ENCODE measurements at places on chromosomes 12 and 14.

DNA sequence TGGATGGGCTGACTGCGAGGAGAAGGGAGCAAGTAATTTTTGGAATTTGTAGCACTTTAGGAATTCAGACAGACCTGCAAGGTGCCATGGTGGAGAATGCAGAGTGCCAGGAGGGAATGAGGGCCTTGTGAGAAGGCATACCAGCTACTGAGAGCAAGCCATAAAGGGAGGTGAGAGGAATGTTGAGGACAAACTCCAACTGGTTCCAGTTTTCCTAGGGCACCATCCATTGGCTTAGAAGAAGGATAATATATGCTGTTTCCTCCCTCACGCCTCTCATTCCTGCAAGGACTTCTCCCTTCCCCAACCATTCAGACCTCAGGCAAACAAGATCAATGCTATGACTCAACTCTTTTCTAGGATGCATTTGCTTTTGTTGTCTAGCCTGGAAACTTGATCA is 11.2 kb upstream of the DAAM1 start:
- DNase-seq: no peak

DNA sequence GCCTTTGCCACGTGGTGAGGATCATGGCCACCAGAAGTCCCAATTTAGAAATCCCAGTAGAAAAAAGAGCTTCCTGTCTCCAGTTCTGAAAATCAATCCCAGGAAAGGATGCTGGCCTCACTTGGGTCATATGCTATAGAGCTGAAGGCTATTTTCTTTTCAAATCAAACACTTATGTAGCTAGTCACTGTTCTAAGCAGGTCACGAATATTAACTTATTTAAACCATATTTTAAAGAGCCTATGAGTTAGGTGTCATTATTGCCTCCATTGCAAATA is 97.5 kb downstream of the VCPKMT start:
- no peak for DNase-seq

DNA sequence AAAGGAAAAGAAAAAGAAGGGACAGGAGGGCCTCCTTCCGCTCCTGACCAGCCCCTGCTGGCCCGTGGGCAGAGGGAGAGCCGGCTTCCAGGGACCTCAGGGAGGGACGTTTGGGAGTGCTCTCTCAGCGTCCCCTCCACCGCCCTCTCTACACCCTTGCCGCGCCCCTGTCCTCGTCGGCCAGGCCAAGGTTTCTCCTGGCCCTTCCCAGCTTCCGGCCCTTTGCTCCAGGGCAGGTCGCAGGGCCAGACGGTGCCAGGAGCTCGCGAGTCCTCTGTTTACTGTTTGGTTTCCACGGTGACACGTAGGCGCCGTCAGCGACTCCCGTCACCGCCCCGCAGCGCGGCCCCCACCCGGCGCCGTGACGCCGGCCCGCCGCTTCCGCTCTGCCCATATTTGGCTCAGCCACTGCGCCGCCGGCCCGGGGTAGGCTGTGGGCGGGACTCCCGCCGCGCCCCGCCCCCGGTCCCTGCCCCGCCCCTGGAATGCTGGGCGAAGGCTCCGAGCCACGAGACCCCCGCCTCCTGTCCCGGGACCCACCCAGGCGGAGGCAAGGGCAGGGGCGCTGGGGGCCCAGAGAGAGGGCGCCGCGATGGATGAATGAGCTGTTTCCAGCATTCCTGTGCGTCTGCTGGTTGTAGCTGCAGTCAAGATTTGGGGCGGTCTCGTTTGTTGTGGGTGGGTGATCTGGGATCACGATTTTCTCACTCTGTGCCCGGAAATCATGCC is 15.5 kb downstream of the FOS start:
- DNase-seq: peak; percentile 92

DNA sequence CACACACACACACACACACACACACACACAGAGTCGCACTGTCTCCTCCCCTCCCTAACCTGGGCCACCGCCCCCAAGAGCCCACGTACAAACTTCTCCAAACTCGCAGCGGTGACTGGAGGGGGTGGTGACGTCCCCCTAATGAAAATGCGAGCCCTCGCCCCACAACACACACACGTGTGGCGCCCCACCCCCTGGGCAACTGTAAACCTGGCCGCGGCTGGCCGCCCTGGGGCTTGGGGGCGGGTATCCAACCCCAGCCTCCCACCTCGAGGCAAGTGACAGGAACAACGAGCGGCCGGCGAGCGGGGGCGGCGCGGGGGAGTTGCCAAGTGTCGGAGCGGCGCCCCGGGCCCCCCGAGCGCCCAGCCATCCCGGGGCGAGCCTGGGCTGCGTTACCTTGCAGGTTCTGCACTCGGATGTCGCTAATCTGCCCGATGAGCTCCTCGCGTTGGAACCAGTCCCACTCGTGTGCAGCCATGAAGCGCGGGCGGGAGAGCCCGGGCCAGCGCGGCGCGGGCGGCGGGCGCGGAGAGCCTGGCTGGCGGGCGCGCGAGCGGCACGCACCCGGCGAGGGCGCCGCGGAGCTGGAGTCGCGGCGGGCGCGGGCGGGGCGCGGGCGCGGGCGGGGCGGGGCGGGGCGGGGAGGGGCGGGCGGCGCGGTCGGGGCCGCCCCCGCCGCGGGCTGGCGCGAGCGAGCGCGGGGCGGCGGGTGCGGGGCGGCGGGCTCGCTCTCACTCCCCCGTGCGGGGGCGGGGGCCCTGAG is at the start of gene CLMN:
Gene CLMN (minus strand): TSS at position 597 of the 766 bp plus-strand sequence. CDS start 116 bp downstream, at position 481.
- peak; percentile 72 for DNase-seq

DNA sequence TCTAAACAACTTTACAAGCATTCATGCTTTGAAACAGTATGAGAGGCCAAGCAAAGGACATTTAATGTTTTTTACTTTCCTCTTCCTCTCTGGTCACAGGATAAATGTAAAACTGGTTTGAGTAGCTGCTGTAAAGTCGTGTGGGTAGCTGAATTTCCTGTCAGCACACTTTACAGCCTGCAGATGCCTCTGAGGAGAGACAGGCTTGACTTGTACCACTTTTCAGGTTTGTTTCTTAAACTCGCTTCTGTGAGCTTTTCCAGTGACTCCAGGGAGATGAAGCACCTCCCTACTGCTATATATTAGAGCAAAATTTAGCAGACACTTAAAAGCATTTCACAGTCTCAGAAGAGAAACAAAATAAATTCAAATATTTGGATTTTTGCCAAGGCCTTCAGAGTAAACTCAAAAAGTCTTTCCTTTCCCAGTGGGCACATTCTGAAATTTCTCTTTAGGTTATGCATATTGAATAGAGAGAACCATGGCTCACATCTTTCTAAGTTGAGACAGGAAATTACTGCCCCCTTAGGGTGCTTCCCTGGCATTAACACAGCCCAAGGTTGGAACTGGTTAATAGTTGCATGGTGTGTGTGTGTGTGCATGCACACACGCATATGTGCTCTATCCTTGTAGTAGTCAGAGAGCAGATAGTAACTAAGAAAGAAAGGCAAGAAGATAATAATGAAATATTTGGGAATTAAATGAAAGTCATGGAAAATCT is 557.3 kb upstream of the MIS18BP1 start:
- DNase-seq: no peak

GRCh38 chr14:87049950-87050349 is 943.0 kb downstream of the GALC start:
- no peak for DNase-seq

GRCh38 chr14:91866061-91866460 is 1.3 kb downstream of the TC2N start:
- DNase-seq: no peak

DNA sequence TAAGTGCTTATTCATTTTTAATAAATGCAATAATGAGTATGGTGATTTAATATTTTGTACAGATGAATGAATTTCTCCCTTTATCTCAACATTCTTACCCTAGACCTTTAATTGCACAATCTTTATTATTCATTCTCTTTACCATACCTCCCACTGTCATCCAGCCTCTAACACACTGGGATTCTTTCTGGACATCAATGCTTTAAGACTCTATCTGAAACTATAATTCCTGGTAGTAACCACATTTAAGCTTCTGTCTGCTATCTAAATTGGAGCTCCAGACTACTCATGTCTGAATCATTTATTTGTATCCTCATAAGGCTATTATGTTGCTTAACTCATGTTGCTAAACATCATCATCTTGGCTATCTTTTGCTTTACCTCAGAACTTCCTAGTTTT is 270.2 kb downstream of the ALG10B start:
- no peak for DNase-seq

- DNase-seq: no peak
Measured at GRCh38 chr12:18153826-18154225, 63.8 kb upstream of the RERGL start.

DNA sequence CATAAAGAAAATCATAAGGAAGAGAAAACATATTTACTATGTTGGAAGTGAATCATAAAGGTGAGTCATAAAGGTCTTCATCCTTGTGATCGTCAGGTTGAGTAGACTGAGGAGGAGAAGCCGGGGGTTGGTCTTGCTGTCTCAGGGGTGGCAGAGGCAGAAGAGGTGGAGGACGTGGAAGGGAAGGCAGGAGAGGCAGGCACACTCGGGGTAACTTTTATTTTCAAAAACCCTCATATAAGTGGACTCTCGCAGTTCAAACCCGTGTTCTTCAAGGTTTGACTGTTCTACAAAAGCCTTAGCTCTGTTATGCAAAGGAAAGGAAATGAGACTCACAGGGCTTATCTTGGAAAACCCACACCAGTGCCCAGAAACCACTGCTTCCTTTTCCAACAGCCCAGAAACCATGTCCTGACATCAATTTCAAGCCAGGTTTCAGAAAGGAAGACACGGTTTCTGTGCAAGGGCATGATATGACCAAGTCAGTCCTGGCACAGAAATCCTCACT is 14.0 kb downstream of the SMCO2 start:
- no peak for DNase-seq

- no peak for DNase-seq
Measured at GRCh38 chr12:102730996-102731395, 186.0 kb downstream of the PAH start.

GRCh38 chr12:44510510-44510909 is 365.6 kb downstream of the NELL2 start:
- DNase-seq: no peak

- DNase-seq: no peak
Measured at GRCh38 chr12:121894633-121895032, 6.0 kb downstream of the PSMD9 start.

GRCh38 chr12:51895378-51896135 is 7.7 kb downstream of the ANKRD33 start:
- DNase-seq: no peak

- no peak for DNase-seq
Measured at GRCh38 chr14:53880761-53881160, 75.9 kb downstream of the BMP4 start.

DNA sequence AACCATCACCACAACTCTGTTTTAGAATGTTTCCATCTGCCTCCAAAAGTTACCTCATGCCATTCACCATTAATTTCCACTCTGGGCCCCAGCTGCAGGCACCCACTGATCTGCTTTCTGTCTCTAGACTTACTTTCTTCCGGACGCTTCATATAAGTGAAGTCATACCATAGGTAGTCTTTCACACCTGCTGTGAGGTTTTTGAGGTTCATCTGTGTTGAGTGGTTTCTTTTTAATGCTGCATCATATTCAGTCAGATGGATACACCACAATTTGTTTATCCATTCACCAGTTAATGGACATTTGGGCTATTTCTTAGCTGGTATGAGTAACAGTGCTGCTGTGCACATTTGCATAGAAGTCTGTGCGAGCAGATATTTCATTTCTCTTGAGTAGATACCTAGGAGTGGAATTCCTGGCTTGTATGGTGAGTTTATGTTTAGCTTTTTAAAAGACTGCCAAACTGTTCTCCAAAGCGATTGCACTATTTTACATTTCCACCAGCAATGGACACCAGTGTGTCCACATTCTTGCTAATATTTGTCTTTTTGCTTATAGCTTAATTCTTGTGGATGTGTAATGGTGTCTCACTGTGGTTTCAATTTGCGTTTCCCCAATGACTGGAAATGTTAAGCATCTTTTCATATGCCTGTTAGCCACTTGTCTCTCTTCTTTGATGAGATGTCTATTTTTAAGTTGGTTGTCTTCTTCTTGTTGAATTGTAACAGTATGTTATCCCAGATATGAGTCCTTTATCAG is 48.3 kb downstream of the ZFYVE21 start:
- peak; percentile 49 for DNase-seq

All from GM06990 (cell line).